ENCODE measurements at places on chromosomes 1 and 21.

- no peak for DNase-seq
Measured at GRCh38 chr1:7121622-7121988, 336.4 kb downstream of the CAMTA1 start.

DNA sequence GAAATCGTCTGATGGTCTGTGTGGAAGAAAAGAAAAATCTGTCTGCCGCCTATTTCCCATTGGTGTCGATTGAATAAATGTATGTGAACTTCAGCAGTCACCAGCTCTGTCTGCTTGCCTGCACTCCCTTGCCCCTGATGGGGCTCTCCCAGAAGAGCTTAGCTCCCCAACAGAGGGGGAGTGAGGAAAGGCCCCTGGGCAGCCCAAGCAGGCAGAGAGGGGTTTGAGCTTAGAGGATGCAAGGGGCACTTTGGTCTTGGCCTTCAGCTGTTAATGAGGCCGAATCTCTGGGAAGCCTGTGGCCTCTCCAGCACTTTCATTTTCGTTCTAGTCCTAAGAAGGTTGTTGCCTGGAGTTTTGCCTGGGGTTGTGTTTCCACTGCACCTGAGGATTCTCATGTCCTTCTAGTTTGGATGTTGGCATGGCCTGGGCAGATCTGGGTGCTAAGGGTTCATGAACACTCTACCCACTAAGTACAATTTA is 2.8 kb downstream of the FOXD2 start:
- no peak for DNase-seq

DNA sequence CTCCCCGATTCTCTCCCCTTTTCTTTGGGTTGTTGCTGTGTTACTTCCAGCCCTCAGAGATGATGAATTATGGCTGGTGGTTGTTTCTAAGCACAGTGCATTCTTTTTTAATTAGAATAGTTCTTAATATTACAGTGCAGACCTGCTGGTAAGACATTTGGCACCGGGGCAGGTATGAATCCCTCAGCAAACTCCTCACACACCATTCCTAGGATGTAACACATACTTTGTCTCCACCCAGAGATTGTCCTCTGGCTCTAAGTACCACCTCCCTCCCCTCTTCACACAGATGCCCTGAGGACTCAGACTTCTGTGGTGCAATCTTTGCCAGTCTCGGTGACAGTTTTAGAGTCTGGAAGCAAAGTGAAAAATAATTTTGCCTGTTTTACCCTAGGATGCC is 143.1 kb downstream of the HLX start:
- DNase-seq, result no peak

- no peak for DNase-seq
Measured at GRCh38 chr1:159779403-159779851, 1.3 kb upstream of the DUSP23 start.

GRCh38 chr1:242774256-242774655 is 249.8 kb upstream of the PLD5 start:
- DNase-seq, result no peak

DNA sequence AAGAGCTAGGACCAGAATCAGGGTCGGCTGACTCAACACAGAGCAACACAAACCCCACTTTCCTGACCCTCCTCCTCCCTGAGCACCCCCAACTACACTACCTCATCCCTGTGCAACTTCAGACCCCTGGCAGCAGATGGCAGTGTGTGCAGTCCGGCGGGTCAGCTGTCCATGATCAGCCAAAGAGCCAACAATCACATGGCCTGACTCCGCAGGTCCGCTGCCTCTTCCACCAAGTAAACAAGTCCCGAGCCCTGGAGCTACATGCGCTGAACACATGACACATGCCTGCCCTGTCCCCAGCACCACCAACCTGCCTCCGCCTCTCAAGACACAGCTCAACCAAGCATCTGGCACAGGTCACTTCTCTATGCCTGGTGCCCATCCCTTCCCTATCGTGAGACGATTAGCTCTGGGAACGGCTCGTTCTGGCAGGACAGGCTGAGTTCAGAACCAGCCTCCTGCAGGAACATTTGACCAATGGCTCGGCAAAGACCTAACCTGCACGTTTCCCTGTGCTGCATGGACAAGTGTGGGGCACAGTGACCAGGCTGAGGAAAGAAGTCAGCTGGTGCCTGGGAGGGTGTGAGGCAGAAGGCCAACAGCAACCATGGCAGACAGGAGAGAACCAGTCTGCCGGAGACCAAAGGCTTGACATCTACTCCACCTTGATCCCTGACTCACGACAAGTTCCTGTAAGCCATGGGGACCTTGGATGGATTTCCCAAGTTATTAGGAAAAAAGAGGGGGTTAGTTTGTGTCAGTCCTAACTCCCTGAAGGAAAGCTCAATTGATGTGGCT is 60.3 kb downstream of the CD46 start:
- DNase-seq, result no peak

DNA sequence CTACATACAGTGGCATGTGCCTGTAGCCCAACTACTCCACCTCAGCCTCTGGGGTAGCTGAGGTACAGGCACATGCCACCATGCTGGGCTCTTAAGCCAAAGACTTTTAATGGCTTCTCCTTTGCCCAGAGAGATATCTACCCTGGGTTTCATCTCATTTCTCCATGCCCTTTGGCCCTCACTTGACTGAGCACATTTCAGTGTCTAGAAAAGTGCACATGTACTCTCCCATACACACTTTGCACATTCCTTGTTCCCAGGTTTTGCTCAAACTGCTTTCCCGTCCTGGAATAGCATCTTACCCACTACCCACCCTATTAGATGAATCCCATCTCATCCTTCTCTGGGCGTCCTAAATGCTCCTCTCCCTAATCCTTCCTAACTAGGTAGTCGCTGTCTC is 10.2 kb upstream of the RXRG start:
- no peak for DNase-seq

DNA sequence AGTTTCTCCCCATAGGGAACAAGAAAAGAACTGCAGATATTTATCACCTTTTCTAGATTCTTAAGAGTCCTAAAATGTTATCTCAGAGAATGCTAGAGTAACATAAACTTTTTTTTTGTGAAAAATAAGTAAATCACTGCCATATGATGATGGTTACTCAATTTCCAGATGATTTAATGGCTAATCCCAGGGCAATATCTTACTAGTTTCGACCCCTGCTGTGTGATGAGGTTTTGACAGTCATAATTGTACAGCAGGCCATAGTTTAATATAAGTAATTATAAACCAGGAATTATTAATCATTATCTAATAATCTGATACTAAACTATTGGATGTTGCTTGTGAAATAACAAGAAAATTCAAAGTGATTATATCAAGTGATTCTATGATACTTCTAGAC is 210.6 kb downstream of the HLX start:
- no peak for DNase-seq

GRCh38 chr21:29008367-29008766 is 10.8 kb downstream of the RWDD2B start:
- DNase-seq, result no peak

DNA sequence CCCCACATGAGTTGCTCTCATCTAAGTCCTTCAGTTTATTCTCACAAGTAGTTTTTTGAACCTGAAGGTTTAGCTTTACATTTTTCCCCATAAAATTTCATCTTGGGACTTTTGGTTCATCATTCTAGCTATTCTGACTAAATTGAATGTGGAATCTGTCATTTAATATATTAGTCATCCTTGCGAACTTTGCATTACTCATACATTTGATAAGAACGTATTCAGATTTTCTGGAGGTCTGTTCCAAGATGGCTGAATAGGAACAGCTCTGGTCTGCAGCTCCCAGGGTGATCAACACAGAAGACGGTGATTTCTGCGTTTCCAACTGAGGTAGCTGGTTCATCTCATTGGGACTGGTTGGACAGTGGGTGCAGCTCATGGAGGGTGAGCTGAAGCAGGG is 59.8 kb upstream of the CSF1 start:
- DNase-seq, result no peak
